ENCODE measurements at places on chromosomes 16 and 17.

DNA sequence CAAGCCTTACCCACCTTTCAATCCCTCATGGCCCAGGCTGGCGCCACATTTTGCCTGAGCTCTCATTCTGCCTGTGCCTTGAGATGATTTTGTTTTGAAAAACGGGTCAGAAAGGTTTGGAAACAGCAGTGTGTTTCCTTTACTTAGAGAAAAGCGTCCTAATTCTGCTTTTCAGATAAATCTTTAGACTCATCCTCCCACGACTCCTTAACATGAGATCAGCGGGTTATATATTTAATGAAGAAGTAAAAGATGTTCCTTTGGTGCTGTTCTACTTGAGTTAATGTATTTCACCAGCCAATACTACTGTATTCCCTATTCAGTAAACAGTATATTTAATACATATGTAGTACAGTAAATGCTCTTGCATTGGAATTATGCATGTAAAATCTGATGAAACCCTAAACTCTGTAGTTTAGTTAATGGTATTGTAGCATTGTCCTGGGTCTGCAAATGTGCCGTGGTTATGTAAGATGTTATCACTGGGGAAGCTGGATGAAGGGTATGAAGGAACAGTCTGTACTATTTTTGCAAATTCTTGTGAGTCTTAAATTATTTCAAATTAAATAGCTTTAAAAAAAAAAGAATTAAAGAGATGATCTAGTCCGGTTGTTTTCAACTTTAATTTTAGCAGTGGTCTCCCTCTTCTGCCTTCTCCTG, 199.4 kb upstream of the CACNG5 start:
- DNase-seq = no peak

GRCh38 chr16:66238696-66239095, 127.8 kb upstream of the CDH5 start:
- DNase-seq = no peak

DNA sequence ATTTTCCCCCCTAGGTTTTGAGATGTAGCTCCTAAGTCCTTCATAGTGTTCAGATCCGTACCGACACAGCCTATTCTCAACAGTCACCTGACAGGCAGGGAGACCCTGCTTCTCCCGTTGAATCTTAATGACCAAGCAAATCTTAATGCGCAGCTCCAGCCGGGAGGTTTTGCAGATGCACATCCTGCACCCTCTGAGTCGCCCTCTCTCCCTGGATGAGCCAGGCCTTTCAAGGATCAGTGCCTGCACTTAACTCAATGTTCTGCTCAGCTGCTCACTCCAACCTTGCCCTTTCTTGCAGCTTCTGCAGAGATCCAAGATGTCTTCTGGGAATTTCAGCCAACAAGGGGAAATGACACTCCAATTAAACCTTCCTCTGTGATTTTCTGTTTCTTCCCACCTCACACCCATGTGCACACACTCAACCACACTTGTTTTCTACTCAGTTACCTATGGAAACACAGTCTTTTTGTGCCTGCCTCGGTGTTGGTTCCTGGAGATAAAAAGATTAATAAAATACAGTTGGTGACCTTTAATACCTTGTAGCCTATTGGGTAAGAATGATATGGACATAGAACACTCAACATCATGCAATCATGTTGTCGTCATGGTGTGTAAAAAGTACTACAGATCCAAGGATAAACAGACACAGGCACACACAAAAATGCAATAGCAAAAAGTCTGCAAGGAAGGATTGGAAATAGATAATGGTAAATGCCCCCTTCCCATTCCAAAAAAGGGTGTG, 76.9 kb upstream of the DYNLRB2 start:
- DNase-seq = no peak

DNA sequence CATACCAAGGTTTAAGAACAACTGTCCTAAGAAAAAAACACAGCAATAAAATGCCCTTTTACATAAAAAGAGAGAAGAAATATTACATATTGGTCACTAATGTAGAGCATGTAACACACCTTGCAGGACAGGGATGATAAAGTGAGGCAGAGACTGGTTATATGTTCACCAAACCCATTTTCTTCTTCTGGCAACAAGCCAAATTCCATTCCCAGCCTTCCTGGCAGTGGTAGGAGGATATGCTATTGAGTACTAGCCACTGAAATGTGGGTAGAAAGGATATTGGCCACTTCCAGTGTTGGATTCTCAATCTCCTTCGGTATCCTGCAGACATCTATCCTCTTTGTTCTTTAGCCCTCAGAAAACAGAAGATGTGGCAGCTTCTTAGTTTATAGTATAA, 105.2 kb upstream of the SHISA6 start:
- no peak for DNase-seq

GRCh38 chr16:24838554-24839266, 7.1 kb upstream of the SLC5A11 start:
- no peak for DNase-seq

DNA sequence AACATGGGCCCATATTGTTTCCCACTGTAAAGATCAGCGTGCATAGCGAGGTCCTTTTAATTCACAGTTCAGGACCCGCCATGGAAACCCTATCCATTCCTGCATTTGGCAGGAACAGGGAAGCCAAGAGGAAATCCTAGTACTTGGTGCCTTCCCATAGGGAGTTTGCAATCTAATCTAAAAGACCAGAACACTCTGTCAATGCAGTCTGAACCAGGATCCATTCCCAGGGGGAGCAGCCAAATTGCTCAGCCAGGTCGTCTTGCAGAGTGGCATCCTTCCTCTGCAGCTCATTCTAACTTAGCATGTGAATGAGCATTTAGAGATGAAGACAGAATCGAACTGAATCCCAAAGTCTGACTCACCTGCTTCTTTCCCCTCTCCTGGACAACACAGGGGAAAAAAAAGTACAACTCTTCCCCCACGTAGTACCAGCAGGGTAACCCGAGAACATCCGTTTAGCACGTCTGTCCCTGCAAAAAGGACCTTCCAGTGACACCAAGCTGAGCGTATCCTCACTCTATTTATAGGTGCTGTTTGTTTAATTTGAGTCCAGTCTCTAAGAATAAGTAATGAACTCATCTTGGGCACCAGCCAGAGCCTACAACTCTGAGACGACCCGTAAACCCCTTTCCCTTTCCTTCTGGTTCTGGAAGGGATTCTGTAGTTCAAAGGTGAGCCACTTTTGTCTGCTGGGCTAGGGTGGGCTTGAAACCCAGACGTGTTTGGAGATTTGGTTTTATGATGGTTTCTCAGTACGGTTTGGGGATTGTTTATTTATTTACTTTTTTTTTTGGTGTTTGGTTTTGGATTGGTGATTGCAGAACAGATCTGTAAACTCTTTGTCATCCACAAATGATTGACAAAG, 74.5 kb downstream of the ERCC4 start:
- DNase-seq = no peak

DNA sequence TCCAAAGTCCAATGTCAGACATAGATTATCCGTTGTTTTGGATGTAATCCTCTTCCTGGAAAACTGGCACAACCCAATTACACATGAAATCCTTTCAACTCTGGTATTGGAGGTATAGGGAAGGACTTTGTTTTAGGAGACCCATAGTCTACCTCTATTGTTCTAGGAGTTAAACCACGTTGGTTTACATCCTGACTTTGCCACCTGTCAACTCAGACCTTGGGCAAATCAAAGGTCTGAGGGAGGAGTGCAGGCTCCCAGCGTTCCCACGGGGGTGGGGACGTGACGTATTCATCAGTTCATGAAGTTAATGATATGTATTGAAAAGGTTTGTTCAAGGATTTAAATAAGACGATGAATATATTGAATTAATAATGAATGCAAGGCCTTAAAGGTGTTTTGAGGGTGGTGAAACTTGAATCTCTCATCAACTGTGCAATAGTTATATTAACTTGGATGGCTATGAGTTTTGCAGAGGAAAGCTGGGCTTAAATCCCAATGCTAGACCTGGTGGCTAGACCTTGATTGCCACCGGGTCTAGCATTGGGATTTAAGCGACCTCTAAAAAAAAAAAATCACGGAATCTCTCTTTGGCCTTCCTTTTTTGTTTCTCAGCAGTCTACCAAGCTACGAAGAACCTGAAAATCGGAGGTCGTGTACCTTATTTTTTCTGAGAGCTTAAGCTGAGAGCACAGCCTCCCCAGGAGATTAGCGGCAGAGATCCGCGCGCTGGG, 744 bp upstream of the NF1 start:
- DNase-seq = no peak

- DNase-seq = no peak
Observed at GRCh38 chr17:21689604-21690003, 2.7 kb upstream of the KCNJ18 start.

- no peak for DNase-seq
Observed at GRCh38 chr17:51840688-51841087, 317.8 kb downstream of the CA10 start.

DNA sequence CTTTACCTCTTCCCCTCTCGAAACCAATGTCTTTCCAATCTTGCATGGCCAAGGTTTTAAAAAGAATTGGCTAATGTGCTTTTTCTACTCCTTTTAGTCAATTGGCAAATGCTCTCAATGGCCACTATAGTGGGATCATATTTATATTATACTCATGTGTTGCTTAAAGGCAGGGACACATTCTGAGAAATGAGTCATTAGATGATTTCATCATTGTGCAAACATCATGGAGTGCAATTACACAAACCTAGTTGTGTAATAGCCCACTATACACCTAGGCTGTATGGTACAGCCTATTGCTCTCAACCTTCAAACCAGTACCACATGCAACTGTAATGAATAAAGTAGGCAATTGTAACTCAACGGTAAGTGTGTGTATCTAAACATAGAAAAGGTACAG, 180.9 kb downstream of the HS3ST3A1 start:
- DNase-seq = no peak

DNA sequence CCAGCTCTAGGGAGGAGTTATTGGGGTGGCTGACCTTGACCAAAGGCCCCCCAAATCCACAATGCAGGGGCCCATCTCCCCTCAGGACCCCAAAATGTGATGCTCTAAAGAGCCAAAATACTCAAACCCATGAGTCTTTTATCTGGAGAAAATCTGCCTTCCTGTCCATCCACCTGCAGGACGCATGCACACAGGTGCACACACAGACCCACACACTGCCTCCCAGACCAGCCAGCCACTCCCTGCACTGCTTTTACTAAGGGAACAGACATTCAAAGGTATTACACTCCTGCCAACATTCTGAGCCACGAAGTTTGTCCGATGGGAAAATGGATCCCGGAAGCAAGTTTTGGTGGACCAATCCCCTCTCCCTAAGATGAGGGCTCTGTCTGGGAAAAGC, 76.1 kb upstream of the CDH5 start:
- no peak for DNase-seq

GRCh38 chr17:66397486-66397885, 95.1 kb downstream of the PRKCA start:
- no peak for DNase-seq

DNA sequence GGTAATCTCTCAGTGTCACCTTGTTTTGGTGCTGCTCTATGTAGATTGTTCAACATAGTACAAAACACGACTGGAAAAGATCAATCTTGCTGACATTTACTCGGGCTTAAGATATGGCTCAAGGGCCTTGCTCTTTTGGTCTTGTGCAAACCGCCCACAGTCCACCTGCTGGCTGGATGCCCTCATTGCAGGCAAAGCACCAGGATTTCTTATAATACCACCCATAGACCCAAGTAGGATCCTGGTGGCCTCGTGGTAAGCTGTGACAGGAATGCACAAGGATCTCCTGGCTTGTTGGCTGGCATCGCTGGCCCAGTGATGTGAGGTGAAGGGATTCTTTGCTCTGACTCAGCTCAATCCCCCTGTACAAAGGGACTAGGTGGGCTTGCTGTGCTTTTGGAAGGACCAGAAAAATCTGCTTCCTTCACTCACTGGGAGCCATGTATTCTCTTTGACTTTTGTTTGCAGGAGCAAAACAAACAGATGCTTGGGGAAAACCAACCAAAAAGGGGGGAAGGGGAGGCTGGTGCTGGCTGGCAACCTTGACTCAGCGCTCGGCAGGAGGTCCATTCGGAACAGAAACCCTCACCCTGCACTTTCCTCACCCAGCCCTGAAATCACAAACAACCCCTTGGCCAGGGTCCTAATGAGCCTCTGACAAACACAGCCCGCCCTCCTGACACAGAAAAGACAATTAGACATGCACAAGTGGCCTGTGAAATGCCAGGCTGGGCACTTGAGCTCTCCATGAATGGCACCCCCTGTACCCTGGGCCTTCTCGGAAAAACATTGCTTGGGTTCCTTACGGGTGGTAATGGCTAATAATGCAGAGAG, 36.6 kb upstream of the MED9 start:
- DNase-seq = peak; percentile 35

DNA sequence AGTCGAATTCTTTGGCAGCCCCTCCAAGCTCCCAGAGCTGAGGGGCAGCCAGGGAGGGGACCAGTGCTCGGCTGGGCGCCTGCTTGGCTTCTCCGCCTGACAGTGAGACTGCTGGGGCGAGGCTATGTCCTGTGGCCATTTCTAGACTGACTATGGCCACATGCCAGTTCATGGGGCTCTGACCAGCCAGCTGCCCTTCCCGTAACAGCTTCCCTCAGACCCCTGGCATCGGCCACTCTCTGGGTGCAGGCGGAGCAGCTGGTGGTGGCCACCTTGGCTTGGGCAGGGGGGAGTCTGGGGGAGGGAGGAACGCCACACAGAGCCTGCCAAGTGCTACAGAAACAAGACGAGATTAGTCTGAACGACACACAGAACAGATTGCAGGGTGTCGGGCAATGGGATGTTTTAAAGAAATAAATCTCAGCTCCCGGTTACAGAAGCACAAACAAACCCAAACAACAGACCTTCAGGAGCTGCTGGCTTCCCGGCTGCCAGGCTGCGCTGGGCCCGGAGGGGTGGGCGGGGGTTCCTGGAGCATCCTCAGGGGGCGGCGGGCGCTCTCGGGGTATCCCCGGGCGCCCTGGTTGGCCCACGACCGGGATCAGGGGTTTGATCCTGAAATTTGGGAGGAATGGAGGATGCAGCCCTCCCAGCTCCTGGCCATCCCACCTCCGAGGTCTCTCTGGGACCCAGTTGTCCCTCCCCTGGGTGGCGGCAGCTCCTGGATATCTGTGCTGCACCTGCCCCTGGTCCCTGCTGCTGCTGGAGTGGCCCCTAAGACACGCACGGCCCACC, 34.5 kb downstream of the TBC1D16 start:
- no peak for DNase-seq

DNA sequence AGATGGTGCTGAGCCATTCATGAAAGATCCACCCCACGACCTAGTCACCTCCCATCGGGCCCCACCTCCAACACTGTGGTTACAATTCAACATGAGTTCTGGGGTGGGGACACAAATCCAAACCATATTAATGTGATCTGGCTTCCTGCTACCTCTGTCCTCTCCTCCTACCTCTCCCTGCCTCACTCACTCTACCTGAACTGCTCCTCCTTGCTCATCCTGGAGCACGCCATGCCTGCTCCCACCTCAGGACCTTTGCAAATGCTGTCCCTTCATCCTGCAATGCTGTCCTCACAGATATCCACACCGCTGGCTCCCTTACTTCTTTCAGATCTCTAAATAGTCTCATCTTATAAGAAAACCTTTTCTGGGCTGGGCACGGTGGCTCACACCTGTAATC, 10.8 kb upstream of the SLC13A5 start:
- no peak for DNase-seq

DNA sequence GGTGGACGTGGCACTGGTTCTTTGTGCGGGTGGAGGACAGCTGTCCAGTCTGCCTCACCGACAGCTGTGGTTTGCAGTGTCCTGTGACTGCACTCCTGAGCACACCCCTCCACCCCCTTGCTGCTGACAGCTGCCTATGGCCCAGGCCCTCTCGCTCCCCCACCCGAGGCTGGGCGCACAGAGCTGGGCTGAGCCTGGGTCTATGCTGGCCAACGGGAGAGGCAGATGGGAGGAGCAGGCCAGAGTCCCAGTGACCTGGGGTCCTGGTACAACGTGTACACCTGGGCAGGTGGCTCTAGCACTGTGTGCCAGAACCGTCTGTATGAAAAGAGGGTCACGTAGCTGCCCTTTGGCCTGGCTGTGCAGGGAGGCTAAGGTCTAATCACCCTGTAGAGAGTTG, 30.5 kb downstream of the BAIAP2 start:
- no peak for DNase-seq

- no peak for DNase-seq
Observed at GRCh38 chr17:60311186-60311585, 80.7 kb downstream of the USP32 start.

Measured in stimulated activated CD8-positive, alpha-beta memory T cell treated with anti-CD3 and anti-CD28 coated beads, Interleukin-4, amount 100 ng/mL, for 1 hour (primary cell).